ENCODE measurements at places on chromosomes 16 and 17.

- no peak for DNase-seq
These were observed 47.2 kb downstream of the ABCC1 start for GRCh38 chr16:15996432-15997109.

DNA sequence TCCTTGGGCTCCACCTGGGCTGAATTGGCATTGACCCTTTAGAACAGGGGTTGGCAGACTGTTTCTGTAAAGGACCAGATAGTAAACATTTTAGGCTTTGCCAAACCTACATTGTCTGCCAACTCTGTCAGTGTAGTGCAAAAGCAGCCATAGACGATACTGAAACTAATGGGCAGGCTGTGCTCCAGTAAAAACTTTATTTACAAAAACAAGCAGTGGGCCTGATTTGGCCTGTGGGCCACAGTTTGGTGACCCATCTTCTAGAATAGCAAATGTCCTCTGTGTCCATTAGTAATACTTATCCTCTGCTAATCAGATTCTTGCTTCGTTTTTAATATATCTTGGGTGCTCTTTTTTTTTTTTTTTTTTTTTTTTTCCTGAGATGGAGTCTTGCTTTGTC lies 6.2 kb downstream of the UTP4 start:
- no peak for DNase-seq

GRCh38 chr16:27780468-27781194 lies 230.7 kb downstream of the KATNIP start:
- no peak for DNase-seq

DNA sequence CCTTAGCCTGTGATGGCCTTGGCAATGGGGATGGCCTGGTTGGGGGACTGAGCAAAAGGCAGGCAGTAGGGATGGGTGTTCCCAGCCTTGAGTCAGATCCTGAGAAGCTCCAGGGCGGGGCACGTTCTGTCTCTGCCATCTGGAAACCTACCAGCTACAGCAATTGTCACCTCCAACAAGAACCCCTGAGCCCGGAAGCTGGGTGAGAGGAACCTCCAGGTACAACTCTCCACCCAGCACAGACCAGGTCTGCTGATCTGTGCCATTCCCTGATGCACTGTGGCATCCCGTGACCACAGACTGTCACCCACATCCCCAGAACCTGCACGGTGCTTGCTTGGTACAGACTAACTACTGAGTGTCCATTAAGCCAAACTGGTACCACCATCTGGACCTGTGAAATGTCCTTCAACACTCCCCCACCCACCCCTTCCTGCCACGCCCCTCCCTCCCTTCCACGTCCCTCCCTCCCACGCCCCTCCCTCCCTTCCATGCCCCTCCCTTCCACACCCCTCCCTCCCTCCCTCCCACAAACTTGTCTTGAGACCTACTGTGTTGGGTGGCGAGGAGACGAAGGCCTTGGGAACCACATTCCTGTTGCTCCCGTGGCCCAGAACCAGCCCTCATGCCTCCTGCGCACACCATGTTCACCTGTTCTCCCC lies 16.6 kb downstream of the MYO15B start:
- DNase-seq: no peak

DNA sequence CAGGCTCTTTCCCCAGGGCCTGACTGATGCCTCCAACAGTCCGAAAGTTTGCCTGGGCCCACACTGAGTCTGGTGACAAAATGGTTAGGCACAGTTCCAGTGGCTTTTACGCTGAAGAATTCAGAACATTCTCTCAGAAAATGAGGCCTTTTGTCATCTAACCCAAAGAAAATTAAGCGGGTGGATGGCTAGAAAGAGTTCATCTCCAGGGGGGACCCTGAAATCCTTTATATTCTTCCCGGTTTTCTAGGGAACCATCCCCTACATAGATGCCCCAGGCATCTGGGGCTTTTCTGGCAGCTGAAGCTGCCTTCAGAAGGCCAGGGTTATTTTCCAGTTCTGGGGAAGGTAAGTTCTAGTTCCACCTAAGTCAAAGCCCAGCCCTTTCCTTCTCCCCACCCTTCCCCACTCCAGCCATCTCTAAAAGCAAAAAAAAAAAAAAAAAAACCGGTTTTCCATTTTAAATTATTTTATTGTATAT lies 2.2 kb downstream of the RASD1 start:
- no peak for DNase-seq

GRCh38 chr17:57603546-57603945 lies 141.6 kb downstream of the CCDC182 start:
- peak; percentile 90 for DNase-seq

- peak; percentile 41 for DNase-seq
These were observed 2.1 kb downstream of the CASKIN1 start for GRCh38 chr16:2194166-2194834.

DNA sequence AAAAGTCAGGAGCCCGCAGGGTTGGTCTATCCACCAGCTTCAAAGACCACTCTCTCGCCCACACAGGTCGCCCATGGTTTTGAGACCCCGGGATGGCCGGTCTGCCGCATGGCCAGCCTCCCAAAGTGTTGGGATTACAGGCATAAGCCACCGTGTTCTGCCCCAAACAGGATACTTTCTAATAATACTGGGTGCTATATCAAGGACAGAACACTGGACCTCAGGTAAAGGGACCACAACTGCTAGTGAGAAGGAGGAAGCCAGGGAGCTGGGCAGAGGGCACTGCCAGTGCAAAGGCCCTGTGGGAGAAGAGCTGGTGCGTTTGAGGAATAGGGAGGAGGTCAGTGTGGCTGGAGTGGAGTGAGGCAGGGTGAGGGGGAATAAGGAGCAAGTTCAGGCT lies 34.1 kb downstream of the IL21R start:
- DNase-seq: no peak

DNA sequence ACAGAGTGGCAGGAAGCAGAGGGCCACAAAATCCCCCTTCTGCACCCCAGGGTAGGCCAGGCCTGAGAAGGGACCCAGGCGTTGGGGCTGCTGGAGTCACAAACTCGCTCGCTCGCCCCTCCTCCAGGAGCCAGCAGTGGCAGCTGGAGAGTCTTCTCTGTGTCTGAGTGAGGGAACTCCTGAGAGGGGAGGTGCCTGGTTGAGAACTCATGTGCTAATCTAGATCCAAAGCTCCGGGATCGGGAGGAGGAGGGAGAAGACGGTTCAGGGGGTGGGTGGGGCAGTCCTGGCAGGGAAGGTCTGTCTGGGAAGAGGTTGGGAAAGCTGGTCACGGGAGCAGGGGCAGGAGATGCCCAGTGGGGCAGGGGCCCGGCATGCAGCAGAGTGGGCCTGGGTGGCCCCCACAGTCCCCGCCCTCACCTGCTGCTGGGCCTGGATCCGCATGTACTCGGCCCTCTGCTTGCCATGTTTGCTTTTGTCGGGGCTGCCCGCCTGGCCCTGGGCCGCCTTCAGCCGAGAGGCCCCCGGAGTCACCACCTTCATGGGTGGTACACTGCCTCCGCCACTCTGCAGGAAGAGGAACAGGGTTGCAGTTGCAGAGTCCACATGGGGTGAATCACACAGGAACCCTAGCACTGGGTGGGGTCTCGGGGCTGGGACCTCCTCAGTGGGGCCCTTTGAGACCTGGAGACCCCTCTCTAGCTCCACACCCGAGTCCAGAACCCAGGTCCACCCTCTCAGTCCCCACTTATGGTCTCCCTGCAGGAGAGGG lies 62.2 kb downstream of the SRCIN1 start:
- DNase-seq: no peak

- peak; percentile 54 for DNase-seq
These were observed 2.2 kb downstream of the SLC12A3 start for GRCh38 chr16:56866955-56867830.

DNA sequence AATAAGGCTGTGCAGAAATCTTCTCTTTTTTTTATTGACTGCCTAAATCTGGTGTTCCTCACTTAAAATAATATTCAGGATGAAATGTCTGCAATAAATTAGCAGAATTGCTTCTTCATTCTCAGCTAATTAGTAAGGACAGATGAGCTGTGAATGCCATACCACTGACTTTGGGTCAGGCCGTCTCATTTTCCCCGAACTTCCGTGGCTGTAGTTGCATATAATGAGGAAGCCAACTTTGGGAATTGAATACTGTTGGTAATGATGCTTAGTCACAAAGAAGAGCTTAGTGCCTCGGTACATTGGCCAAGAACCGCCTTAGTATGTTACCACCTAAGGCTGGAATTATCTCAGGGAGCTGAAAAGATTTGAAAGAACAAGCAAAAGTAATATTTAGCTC lies 47.6 kb downstream of the NUP93 start:
- no peak for DNase-seq

DNA sequence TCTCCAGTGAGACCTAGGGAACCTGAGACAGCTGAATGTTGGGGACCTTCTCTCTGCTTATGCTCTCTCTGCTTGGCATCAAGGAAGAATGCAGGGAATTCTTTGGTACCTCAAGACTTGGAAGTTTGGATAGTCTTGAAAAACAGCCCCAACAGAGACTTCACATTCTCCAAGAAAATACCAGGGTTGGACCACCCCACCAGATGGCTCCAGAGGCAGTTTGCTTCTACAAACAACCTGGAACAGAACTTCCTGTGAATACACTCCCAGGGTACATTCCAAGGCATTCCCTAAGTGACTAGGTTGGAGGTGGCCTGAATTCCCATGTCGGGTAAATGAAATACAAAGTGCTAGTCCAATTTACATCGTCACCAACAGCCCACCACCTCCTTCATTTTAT lies 314.4 kb downstream of the PMP22 start:
- DNase-seq: no peak

- DNase-seq: peak; percentile 91
These were observed 57.4 kb upstream of the MRTFB start for GRCh38 chr16:14013571-14014283.

DNA sequence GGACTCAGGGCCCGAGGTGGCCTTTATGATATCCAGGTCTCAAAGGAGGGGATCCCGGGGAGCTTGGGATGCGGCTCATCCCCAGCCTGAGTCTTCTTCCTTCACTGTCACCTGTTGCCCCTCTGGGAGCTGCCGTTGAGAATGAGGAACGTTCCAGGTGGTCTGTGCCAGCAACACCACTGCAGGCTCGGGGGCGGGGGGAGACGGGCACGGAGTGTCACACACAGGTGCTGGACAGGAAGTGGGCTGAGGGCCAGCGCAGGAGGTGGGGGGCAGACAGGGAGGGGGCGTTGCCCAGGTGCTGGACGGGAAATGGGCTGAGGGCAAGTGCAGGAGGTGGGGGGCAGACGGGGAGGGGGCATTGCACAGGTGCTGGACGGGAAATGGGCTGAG lies 28.2 kb downstream of the METRNL start:
- peak; percentile 29 for DNase-seq

DNA sequence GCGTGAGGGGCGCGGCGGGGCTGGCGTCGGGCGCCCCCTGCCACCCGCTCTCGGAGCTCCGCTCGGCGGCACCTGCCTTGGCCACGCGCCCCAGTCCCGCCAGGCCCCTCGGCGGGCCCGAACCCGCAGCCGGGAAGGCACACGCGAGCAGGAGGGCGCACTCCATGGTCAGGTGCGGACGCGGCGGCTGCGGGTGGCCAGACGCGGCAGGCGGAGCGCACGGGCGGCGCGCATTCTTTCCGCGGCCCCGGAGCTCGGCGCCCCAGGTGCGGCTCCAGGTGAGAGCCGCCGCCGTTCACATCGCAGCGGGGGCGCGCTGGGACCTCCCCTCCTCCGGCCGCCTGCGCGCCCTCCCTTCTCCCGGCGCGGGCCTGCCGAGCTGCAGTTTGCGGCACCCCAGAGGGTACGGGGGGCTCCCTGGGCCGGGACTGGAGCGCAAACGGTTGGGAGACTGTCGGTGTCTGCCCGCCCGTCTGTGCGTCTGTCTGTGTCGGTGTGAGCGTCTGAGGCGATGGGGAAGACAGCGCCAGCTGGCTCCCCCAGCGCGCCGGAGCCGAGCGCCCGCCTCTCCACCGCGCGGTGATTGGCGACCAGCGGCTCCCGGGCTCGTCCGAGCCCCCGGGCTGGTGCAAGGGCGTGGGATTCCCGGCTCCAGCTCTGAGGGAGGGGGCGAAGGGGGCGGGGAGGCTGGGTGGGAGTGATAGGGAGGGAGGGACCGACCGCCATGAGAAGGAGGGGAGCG lies at the start of gene ADAMTS18:
ADAMTS18 (minus strand) TSS at position 505 of the 742 bp plus-strand sequence; CDS start at position 166, 339 bp downstream.
- peak; percentile 70 for DNase-seq

DNA sequence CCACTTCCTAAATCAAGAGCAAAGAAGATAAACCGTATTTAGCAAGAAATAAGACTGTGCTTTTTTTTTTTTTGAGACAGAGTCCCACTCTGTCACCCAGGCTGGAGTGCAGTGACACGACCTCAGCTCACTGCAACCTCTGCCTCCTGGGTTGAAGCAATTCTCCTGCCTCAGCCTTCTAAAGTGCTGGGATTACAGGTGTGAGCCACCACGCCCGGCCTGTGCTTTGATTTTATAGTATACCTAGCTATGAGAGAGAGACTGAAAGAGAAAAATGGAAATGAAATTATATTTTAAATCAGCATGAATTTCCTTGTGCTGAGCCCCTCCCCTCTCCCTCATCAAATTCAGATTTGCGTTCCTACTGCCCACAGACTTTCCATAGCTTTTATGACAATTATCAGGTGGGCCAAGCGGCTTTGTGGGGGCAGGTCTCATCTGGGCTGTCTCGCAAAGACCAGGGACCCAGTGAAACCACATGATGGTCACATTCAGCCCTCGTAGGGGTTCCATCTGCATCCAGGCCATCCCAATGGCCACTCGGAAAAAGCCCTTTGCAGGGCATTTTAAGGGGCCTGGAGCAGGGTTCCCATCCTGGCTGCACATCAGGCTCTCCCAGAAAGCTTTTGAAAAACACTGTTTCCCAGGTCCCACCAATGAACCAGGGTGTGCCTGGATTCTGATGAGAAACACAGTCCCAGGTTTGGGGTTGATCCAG lies 8.5 kb downstream of the CACNG1 start:
- DNase-seq: no peak

- peak; percentile 1 for DNase-seq
These were observed 37.8 kb upstream of the BCAR1 start for GRCh38 chr16:75289189-75289588.

GRCh38 chr17:63436523-63437110 lies 9.5 kb downstream of the CYB561 start:
- peak; percentile 15 for DNase-seq

DNA sequence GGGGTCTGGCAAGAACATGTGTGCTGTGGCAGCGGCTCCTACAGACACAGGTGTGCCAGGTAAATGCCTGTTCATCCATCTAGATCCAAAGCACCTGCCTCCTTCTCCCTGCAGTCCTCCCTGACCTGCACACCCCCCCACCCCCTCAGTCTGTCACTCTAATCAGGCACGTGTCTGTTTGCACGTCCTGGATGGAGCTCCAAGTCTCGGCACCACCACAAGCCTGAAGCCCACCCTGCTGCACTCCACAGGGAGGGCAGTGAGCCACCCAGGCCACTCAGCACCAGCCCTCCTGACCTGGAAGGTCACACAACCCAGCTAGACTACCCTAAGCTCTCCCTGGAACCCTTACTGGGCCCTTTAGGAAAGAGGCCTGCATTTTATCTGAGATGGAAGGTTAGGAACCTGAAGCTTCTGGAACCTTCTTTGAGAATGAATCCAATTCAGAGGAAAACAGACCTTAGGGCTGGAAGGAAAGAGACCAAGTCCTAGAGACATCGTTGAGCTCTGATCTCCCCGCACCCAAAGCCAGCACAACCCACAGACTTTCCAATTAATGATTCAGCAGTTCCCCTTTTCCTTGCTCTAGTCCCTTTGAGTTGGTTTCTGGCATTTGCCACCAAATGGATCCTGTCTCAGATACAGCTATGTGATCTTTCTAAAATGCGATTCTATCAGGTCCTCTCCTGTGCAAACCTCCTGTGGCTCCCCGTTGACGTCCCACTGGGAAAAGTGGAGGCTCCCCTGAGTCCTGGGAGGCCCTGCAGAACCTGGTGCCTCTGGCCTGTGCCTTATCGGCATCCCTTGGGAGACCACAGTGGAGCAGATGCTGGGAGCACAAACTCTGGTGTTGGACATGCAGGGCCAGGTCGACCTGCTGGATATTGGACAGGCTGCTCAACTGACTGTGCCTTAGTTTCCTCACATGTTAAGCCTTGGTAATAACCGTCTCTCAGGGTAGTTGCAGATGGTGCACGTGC lies 67.9 kb downstream of the PRMT7 start:
- no peak for DNase-seq

GRCh38 chr17:41048441-41048840 lies 1.3 kb upstream of the KRTAP2-1 start:
- DNase-seq: no peak
